ENCODE measurements at places on chromosomes 1 and 21.
A peak's percentile ranks its signal among the peaks of the same experiment; 100 is the strongest.

DNA sequence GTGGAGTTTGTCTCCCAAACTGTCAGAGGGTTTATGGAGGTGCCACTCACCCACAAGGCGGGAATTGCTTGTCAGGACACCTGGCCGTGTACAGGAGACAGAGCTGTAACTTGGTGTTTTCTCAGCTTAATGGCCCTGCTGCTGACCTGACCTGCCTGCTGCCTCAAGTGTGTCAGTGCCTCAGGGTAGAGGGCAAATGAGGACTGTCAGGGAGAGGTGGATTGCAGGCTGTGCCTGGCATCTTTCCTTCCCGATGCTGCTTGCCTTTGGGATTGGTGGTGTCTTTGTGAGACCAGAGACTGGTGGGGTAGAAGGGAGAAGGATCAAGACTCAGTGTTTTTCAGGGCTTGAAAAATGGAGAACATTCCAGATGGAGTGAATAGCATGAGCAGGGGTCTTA, 31.4 kb downstream of the TMEM53 start:
- DNase-seq = no peak

DNA sequence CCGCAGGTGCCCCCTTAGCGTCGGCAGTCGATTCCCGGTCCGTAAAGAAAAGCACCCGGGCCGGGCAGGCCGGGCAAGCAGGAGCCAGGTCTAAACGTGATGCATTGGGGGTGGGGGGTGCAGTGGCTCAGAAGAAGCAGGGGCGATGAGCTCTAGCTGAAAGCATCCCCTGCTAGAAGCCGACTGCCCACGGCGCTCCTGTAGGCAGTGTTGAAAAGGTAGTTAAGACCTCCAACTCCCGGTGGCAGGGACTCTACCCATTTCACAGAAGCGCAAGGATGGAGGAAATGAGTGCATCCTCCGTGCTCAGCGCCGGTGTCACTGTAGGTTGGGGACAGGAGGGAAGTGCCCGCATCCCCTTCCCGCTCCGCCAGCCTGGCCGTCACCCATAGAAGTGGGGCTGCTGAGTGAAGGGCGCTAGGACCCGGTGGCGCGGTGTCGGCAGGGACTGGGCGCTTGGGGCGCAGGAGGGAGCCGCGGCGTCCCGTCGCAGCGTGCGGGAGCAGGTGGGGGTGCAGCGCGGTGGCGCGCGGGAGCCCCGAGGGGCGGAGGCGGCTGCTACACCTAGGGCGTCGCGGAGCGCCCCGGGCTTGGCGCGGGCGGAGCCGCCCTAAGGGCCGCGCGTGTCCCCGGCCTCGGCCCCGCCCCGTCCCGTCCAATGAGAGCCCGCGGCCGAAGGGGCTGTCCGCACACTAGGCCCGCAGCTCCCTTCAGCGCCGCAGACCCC, at the start of gene WNT2B:
TSS of gene WNT2B (plus strand) at position 688 of the 727 bp plus-strand sequence. CDS start 298 bp downstream, outside the sequence.
- peak; percentile 31 for DNase-seq

- no peak for DNase-seq
These were observed 40.4 kb downstream of the GATAD2B start for GRCh38 chr1:153882296-153882912.

DNA sequence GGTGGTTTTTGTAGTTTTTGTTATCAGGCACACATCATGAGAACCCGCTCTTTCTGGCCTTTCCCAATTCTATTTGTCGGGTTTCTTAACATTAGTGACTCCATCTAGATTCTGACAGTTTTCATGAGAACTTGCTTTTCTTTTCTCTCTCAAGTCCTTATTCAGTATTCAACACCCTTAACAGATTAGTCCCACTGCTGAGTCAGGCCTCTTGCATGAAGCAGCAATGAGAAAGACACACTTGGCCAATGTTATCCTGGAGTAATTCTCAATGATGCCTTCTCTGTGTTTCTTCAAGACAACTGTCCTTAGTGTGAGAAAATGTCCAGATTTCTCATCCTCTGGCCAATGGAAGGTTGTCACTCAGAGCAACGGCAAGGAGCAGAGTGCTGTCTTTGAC, 11.3 kb downstream of the FMO2 start:
- no peak for DNase-seq

- no peak for DNase-seq
These were observed 17.3 kb downstream of the S1PR1 start for GRCh38 chr1:101253976-101254674.

DNA sequence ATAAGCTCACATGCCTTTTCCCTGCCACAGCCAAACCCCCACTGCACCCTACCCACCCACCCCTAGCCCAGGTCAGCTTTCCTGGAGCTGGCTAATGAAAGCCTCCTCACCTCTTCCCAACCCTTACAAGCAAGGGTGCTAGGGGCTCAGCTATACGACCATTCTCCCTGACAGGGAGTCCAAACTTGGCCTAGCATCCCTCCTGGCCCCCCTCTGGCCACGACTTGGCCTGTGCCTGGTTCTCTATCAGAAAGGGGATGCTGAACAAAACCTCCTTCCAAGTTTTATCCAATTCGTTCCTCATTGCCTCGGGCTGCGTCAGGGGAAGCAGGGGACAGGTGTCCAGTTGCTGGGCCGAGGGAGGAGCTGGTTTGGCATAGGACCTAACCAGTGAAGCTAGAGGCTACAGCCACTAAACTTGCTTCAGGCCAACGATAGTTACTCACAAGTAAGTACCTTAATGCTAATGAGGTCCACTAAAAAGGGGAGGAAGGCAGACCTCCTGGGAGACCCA, 8.6 kb downstream of the TMEM81 start:
- no peak for DNase-seq
